ENCODE measurements at places on chromosomes 6 and 20.
A peak's percentile ranks its signal among the peaks of the same experiment; 100 is the strongest.

- no peak for DNase-seq
These were observed 389.4 kb downstream of the RNGTT start for GRCh38 chr6:88574031-88574430.

DNA sequence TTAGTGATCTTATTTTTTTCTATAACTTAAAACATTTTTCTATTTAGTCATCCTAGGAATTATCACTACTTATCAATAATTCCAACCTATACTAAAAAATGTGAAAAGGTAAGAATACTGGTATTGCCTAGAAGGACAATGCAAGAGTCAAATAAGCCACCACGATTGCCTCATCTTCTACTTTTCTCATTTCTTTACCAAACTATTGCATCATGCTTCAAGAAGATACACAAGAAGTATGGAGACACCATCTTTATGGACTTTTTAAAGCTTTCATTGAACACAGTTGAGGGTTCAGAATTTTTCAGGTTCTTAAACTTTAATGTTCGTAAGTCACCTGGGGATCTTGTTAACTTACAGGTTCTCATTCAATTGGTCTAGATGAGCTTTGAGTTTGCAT lies 25.9 kb downstream of the ELOVL2 start:
- DNase-seq = no peak

GRCh38 chr6:4812068-4812467 lies 35.9 kb downstream of the CDYL start:
- no peak for DNase-seq

- no peak for DNase-seq
These were observed 233.5 kb downstream of the DHX35 start for GRCh38 chr20:39195582-39196021.

DNA sequence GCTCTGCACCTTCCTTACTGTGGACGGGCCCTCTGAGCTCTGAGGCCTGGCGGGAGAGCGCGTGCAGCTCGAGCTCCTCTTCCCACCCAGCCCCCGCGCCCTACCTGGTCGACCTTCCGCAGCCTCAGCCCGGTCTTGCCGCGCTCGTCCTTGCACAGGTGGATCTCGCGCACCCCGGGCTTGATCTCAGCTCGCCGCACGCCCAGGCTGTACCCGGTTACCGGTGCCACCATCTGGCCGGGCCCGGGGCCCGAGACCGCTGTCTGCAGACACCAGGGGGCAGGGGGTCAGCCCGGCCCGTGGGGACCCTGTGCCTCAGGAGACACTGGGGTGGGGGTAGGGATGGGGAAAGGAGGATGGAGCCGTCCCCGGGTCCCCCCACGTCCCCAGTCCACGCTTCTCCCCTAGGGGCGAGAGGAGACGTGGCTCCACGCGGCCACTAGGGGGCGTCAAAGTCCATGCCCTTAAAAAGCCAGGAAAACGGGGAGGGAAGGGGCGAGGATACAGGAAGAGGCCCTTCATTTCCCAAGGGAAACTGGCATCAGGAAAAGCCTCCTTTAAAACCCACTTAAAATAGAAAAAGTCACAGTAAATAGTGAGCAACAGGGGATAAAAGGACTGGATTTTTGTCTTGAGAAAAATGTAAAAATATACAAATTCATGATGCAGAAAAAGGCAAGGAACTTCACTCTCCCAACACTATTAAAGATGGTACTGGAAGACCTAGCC lies 15.5 kb downstream of the SDCBP2 start:
- DNase-seq = peak; percentile 83

GRCh38 chr6:154805288-154805911 lies 72.2 kb downstream of the SCAF8 start:
- DNase-seq = no peak

DNA sequence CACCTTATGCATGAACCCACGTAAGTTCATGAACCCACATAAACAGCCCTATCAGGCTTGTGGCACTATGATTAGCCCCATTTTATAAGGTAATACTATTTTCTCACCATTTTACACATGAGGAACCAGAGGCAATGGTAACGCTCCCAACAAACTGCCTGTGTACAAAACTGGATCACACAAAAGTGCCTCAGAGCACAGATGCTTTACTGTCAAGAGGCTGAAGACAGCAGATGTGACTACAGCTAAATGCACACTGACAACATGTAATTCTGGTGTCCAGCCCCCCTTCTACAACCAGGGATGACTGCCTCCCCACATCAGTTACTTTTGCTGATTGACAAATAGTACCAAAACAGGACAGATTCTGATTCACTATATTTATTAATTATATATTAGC lies 69.6 kb downstream of the GMDS start:
- no peak for DNase-seq

GRCh38 chr20:25058847-25059810 lies 1.2 kb upstream of the ACSS1 start:
- DNase-seq = peak; percentile 74

DNA sequence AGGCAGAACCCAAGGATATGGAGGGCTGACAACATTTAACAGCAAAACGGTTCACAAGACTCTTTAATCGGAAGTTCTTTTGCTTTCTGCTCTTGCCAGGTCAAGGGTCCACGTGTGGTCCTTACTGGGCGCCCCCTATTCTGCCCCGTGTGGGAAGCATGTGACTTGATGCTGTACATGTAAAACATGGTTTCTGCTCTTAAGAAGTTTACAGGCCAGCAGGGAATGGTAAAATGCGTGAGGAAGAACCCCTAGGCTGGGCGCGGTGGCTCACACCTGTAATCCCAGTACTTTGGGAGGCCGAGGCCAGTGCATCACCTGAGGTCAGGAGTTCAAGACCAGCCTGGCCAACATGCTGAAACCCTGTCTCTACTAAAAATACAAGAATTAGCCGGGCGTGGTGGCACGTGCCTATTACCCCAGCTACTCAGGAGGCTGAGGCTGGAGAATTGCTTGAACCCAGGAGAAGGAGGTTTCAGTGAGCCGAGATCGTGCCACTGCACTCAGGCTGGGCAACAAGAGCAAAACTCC lies 19.3 kb downstream of the ZNF217 start:
- DNase-seq = no peak

GRCh38 chr6:75830959-75831885 lies 82.2 kb downstream of the MYO6 start:
- DNase-seq = no peak

DNA sequence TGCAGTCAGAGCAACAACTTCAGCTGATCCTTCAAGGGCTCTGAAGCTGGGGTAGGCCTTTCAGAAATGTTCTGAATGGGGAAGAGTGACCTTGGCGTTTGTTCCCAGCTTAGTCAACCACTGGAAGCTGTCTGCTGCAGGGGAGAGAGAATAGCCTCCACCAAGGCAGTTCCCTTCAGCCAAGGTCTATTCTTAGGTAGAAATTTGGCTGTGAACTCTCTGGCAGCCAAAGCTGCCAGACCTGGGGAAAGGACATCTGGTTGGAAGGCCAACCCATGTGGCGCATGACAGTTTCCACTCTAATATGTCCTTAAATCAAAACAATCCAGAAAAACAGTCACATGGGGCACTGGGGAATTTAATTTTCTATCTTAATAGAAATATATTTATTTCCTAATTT lies 60.1 kb downstream of the FBXO5 start:
- no peak for DNase-seq
